Esophagus mucosa (tissue), 1 donor: ENCODE measurements at places on chromosomes 12 and 14. TPM values are rescaled to one million over a fixed set of nuclear protein-coding genes. Genes with fewer than 3 reads are reported as not detected.
A peak's percentile ranks its signal among the peaks of the same experiment; 100 is the strongest.

DAO gene
- total RNA-seq = not detected

GRCh38 chr12:18068355-18068754, 21.6 kb downstream of the RERGL start:
- no peak for ATAC-seq

GRCh38 chr14:64279704-64280668, 14.2 kb downstream of the ESR2 start:
- peak; percentile 62 for ATAC-seq

OR6C2 gene
- 0.12 TPM for total RNA-seq

TSPAN9 gene
- total RNA-seq = 15.9 TPM

- ATAC-seq = no peak
Measured at GRCh38 chr12:115528466-115528865, 749.0 kb downstream of the MED13L start.

DNA sequence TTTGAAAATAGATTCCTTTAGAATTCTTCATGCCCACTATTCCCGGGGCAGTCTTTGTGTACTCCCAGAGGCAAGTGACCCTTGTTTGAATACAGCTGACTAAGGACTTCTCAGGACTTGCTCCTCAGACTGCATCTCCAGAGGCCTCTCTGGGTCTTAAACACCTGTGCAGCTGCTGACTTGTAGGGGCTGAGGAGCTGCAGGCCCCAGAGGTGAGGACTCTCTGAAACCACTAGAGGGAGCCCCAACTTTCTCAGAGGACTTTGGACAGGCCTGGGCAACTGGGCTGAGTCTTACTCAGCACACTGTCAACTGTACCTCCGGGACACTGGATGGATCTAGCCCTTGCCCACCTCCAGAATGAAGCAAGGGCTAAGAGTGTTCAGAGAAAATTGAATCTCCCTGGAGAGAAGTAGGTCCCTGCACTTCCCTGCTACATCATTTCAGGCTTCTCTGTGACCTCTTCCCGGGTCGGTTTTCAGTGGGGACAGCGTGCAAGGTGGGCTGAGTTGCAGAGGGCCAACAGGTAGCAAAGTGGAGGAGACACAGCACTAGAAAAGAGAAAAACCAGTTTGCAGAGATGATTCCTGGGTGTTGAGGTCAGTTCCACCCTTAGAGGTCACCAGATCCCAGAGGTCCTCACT, 164.6 kb downstream of the TMEM117 start:
- ATAC-seq = peak; percentile 84

- no peak for ATAC-seq
Measured at GRCh38 chr12:11753826-11754225, 104.4 kb downstream of the ETV6 start.

CBLN3 gene
- 0.44 TPM for total RNA-seq

DNA sequence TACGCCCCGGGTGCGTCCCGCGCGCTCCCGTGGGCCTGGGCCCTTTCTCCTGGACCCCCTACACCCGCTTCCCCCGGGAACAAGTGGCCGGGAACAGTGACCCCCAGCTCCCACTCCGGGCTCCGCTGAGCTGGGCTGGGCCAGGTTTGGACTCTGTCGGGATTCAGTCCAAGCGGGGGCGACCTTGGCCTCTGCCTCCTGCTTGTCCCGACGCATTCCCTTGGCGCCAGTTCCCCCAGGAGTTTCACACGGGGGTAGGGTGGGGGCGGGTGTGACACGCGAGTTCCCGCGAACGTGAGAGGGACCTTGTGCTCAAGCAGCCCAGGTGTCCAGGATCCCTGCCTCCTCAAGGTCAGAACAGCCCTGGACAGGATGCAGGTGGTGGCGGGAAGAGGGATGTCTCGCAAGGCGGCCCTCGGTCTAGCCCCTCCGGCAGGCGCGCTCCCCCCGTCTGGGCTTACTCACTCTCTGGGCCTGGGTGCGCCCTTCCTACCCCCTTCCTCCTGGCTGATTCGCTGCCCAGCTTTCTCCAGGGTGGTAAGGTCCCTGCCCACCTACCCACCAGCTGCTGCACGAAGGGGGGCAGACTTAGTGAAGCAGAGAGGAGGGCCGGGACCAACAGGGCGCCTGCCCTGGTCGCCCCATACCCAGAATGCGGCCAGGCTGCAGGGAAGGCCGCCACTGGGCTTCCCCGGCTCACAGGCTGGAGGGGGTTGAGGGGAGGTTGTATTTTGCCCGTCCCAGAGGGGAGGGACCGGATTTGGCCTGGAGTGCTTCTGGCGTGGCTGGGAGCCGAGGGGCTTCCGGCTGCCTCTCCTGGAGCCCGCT, 862 bp downstream of the CRIP2 start:
- peak; percentile 9 for ATAC-seq

MYBPC1 gene
- total RNA-seq = 0.40 TPM

- no peak for ATAC-seq
Measured at GRCh38 chr14:79643132-79643531, 568.2 kb downstream of the DIO2 start.

DNA sequence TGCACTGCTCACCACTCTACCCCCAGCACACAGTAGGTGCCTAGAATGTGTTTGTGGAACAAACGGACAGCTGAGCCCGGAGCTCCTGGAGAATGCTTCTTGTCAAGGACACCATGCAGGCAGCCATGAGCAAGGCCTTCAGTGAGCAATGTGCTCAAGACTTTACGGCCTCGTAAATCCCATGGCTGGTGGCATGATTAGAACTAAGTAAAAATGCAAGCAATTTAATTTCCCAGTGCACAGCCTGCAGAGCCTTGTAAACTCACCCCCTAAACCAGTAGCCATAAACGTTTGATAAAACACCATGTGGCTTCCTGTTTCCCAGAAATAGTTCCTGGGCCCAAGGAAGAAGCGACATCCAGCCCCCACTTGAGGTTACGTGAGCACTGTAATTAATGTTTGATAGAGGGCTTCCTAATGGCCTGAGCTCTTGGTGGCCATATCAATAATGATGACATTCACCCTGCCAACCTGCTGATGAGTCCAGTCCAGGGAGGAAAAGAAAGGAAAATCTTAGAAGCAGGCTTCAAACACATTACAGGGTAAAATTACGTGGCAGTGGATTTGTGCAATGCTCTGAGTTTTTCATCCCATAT, 36.4 kb upstream of the FICD start:
- ATAC-seq = no peak

DHRS2 gene
- not detected for total RNA-seq

CMA1 gene
- 0.64 TPM for total RNA-seq

SLC38A4 gene
- total RNA-seq = 2.4 TPM

VPS33A gene
- 10.7 TPM for total RNA-seq

PSMD9 gene
- total RNA-seq = 48.7 TPM

SRRM4 gene
- not detected for total RNA-seq

DNA sequence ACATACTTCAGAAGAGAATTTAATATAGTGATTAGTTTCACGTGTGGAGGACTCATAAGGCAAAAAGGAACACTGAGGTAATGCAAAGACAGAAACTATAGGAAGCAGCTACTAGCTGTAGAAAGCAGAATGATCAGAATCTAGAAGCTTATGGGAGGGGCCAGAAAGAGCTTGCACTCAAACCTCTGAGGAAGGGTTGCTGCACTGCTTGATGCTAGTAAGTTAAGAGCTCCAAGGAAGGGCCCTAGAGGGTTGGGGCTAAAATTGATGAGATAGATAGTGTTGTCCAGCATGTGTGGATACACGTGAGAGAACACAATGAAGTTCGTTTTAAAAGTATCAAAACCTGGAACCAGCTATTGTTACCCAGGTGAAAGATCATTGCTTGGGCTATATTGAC, 311.1 kb downstream of the SLC6A15 start:
- no peak for ATAC-seq

GRCh38 chr12:3493043-3493858, 2.2 kb downstream of the PRMT8 start:
- ATAC-seq = no peak

GRCh38 chr14:76780875-76781647, 19.8 kb downstream of the VASH1 start:
- ATAC-seq = no peak

GRCh38 chr12:98725476-98726247, 80.6 kb downstream of the APAF1 start:
- ATAC-seq = peak; percentile 51

- ATAC-seq = no peak
Measured at GRCh38 chr12:68224613-68225285, 861 bp downstream of the IL26 start.

DNA sequence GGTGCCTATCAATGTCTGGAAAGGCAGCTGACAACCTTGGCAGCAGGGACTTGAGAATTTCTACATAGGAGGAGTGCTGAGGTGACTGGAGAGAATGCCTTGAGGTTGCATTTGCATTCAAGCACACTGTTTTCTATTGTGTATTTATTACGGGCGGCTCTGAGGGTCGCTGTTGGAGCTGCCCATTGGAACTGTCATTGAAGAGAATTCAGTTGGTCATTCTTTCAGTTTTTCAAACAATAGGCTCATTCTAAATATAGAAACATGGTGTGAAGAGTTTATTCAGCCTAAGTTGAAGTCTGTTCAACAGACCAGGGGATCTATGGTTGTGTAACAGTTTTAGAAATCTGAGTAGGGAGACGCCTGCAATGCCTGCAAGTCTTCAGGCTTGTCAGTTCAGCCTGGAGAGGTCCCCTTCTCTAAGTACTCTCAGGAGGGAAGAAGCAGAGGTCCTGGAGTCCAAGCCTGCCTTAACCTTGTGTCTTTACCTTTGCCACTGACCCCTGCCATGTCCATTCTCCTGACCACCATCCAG, 9.8 kb upstream of the ABHD12B start:
- no peak for ATAC-seq

DNA sequence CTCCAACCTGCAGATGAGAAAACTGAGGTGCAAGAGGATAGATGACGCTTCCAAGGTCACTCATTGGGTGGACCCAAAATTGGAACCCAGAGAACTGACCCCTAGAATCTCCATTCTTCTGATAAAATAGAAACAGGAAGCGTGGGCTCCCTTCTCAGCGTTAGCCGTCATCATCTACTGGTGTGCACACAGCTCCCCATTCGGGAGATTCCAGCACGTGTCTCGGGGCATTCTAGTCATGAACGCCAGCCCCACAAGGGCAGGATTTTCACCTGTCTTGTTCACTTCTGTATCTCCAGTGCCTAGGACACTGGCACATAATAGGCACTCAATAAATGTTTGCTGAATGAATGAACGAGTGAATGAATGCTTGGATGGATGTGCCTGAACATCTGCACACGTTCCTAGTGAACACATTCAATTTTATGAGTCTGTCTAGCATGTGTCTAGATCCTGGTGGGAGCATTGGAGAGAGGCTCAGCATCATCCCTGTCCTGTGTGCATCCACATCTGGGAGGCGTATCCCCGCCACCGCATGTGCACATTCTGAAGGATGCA, 30.5 kb downstream of the RASAL1 start:
- no peak for ATAC-seq

DNA sequence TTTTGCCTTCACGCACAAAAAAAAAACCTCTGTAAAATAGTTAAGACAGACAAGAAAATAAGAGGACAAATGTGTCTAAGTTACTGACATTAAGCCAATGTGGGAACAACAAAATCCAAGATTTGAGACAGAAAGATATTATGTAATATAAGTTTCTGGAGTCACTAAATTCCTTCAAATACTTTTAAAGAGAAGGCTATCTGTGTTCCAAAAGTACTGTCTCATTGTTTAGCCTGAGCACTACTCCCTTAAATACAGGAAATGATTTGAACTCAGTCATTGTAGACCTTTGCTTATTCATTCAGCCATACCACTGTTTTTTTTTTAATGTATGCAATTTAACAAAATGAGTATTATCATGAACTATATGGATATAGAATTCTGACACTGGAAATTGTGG, 82.7 kb upstream of the KITLG start:
- ATAC-seq = no peak

MGST1 gene
- total RNA-seq = 145 TPM

CLMN gene
- total RNA-seq = 9.6 TPM

WNT5B gene
- 9.8 TPM for total RNA-seq

- no peak for ATAC-seq
Measured at GRCh38 chr12:19430988-19431387, 8.3 kb upstream of the AEBP2 start.

GRCh38 chr12:130064999-130065398, 97.3 kb upstream of the FZD10 start:
- no peak for ATAC-seq
